CD4-positive, alpha-beta T cell treated with Interleukin-15 for 1 hour (primary cell): ENCODE measurements at places on chromosomes 6 and 20.

DNA sequence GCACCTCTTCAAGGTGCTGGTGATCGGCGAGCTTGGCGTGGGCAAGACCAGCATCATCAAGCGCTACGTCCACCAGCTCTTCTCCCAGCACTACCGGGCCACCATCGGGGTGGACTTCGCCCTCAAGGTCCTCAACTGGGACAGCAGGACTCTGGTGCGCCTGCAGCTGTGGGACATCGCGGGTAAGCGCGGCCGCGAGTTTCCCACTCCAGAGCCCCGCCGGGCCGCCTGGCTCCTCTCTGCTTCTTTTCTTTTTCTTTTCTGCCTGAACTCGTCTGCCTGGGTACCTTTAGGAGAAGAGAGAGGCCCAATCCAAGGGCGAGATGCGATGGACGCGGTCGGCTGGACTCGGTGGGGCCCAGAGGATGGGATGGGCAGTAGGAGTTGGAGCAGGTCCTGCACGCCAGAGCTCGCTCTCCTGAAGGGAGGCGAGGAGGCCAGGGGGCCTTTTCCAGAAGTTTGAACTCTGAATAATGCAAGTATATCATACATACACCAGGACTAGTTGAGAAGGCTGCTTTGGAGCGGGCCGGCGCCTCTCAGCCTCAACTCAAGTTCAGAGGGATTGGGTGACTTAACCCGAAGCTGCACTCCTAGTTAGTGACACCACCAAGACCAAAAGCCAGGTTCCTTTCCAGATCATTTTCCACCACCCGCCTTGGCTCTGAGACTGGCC, 445 bp downstream of the RAB32 start:
- DNase-seq, result no peak

DNA sequence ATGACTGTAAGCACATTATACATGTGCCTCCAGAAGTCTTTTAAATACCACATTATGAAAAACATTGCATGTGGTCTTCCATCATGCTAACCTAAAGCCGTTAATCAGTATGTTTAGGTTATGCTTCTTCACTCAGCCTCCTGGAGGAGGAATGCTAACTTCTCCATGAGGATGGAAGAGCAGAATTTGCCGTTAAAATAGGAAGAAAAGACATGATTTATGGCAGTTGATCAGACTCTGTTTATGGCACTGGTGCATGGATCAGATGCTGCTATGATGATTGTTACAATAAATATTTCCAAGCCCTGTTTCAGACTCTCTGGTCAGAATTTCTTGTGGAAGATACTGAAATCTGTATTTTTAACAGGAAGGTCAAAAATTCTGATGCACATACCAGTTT, 31.7 kb downstream of the MAP3K4 start:
- DNase-seq, result no peak

GRCh38 chr6:141077355-141078333, 1055.1 kb upstream of the GJE1 start:
- no peak for DNase-seq

- no peak for DNase-seq
These were observed 30.2 kb downstream of the PKIB start for GRCh38 chr6:122640366-122640765.

DNA sequence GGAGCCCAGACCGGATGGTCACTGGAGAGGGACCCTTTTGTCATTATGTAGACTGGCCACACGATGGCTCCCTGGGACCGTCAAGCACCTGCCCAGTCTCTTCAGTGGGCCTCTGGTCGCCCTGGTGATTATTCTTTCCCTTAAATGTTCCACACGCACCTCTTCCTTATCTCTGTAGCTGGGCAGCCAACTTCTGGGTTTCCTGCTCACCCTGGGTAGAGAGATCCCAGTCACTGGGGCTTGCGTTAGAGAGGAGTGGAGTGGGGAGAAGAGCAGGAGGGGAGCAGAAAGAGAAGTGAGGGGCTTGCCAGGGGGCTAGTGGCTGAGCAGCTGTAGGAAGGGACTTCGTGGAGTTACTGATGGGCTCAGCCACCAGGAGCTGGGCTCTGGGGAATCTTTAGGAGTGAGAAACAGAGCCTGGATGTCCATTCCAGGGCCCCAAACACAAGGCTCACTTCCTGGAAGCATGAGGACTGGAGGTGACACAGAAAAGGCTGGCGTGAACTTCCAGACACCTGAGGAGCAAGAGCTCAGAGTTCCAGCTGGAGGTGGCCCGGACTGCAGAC, 150.1 kb downstream of the DHX35 start:
- DNase-seq, result no peak
